ENCODE measurements at places on chromosomes 3 and 15.
A peak's percentile ranks its signal among the peaks of the same experiment; 100 is the strongest.

DNA sequence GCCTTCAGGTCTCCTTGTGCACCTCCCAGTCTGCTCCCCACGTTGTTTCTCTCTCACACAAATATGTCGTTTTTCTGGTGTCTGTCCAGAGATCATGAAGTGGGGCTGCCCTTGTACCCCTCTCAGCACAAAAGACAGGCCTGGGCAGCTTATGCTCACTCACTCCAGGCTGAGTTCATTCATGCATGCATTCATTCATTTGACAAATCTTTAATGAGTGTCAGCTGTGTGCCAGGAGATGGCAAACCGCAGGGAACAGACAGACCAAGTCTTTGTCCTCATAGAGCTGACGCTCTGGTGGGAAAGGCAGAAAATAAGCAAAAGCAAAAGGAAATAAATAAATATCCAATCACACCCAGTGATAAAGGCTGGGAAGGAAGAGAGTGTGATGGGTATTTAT, 7.6 kb upstream of the TRH start:
- DNase-seq, result no peak

GRCh38 chr3:100087198-100087597, 27.1 kb downstream of the FILIP1L start:
- DNase-seq, result no peak

DNA sequence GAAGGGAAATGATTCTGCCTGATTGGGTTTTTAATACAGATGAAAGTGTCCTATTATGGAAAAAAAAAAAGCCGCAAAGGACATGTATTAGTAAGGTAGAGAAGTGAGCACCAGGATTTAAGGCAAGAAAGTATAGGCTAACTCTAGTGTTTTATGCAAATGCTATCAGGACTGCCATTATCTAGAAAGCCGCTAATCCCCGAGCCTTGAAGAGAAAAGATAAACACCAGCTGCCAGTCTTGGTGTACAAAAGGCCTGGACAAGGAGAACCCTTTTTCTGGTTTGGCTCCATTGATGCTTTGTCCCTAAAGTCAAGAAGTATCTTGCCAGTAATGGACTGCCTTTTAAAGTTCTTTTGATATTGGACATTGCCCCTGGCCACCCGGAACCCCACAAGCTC, 8.6 kb upstream of the TRIM59 start:
- no peak for DNase-seq

- DNase-seq, result no peak
Measured at GRCh38 chr3:19334120-19334519, 185.8 kb downstream of the KCNH8 start.

- DNase-seq, result no peak
Measured at GRCh38 chr3:66386011-66386924, 114.6 kb downstream of the LRIG1 start.

DNA sequence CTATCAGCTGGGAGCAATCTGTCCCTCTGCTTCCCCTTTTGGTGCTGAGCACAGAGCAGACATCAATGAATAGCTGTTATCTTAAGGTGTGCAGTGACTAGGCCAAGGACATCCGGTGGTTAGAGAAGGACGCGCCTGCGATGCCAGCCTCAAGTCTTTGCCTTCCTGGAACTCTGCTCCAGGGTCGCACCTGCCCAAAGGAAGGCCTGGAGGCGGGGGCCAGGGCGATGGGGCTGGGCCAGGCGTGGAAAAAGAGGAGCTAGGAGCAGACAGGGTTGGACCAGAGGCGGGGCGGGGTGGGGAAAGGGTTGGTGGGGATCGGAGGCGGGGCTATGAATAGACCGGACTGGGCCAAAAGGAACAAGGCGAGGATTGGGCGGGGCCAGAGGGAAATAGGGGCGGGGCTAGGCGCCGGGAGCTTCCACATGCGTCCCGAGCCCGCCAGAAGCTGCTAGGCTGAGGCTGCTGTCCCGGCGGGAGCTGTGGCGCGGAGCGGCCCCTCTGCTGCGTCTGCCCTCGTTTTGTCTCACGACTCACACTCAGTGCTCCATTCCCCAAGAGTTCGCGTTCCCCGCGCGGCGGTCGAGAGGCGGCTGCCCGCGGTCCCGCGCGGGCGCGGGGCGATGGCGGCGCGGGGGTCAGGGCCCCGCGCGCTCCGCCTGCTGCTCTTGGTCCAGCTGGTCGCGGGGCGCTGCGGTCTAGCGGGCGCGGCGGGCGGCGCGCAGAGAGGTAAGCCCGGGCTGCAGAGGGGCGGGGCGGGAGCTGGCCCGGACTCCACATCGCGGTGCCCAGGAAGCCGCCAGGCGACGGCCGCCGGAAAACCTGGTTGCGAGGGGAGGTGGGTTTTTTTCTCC, at the start of gene CHRNA5:
Gene CHRNA5, plus strand, starts transcription at position 424 of the 854 bp plus-strand sequence. Its CDS starts 200 bp downstream, at position 624.
- DNase-seq, result peak; percentile 78

DNA sequence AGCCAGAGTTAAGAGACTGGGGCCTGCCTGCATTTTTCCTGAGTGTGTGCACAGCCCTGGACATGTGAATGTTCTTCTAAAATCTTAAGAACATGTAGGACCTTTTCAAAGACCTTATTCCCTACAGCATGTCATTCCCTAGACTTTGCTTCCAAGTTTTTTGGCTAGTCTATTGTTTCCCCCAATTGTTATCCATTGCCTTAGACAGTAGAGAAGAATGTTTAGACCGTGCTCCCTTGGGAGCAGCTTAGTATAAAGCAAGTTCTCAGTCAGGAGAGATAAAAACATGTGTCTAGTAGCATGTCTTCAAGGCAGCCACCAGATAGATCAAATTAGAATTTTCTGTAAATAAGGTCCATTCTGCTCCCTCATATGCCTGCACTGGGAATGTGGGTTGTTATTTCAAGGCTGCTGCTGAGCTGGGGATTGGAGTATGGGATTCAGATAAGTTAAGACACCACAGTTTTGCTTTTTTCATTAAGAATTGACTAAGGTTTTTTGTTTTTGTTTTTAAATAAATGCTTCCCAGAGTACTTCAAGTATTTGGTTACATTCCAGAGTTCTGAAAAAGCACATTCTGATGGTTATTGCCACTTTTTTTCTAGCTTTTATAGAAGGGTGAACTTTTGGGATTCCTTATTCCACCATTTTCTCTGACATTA, 246.7 kb downstream of the RORA start:
- no peak for DNase-seq

GRCh38 chr3:148146241-148146640, 551.5 kb upstream of the AGTR1 start:
- DNase-seq, result no peak

GRCh38 chr3:106848099-106848498, 529.1 kb upstream of the CCDC54 start:
- no peak for DNase-seq

GRCh38 chr3:153626158-153626557, 464.1 kb downstream of the RAP2B start:
- DNase-seq, result no peak

- no peak for DNase-seq
Measured at GRCh38 chr15:90151989-90152645, 49.0 kb upstream of the SEMA4B start.

DNA sequence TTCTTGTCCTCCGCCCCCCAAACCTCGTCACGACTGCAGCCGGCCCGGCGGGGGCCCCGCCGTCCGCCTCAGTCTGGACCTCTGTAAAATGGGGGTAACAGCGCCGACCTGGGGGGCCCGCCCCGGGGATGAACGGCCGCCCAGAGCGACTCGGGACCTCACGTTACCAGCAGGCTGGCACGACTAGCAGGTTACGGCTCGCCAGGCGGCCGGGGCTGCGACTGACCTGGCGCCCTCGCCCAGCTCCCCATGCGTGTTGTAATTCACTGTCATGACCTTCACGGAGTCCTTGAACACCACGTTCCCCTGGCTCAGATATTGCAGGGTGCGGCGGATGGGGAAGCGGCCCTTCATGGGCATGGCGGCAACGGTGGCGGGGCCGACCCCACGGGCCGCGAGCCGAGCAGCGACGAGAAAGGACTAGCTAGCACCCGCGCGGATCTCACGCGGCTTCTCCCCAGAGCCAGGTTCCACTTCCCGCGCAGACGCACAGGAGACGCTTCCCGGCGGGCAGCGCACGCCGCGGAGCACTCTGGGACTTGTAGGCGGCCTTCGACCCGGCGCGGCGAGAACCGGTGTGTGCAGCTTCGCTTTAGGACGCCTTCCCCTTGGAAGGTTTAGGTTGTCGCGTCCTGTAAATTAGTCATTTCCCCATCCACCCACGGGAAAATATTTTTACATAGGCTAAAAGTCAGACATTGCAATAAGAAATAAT, at the start of gene MRPS25:
Gene MRPS25, minus strand, starts transcription at position 481 of the 715 bp plus-strand sequence. Its CDS starts 121 bp downstream, at position 360.
- peak; percentile 94 for DNase-seq

GRCh38 chr15:58513726-58514336, 82.0 kb downstream of the LIPC start:
- no peak for DNase-seq

- DNase-seq, result no peak
Measured at GRCh38 chr3:22996920-22997571, 206.1 kb upstream of the UBE2E2 start.

- no peak for DNase-seq
Measured at GRCh38 chr15:33644304-33644703, 324.0 kb upstream of the CHRM5 start.

DNA sequence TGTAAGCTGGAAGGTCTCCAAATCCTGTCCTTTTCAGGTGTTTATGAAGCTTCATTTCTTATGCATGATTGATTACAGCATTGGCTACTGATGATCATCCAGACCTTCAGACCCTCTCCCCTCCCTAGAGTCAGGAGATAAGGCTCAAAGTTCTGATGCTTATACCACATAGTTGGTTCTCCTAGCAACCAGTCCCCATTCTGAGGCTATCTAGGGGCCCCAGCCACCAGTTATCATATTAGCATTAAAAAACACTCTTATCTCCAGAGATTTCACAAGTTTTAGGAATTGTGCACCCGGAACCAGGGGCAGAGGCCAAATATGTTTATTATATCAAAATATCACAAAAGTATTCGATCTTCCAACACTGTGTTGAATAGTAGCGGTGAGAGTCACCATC, 953.1 kb downstream of the FHIT start:
- no peak for DNase-seq

DNA sequence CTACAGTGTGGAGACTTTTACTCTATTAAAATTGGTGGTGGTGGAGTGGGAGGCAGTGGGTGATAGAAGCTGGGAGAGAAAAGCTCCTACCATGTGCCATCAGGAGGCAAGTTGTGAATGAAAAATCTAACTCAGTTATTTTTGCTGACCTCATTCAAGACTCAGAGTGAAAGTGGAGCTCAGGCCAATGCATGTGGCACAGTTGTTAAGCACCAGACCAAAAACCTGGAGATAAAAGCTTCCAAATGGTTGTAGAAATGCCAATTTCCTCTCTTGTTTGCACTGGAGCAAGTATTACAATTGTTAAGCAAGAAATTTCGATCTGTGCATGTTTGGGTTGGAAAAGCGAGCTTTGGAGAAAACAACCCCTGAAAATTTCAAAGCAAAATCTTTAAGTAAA, 81.5 kb upstream of the PRICKLE2 start:
- DNase-seq, result no peak

DNA sequence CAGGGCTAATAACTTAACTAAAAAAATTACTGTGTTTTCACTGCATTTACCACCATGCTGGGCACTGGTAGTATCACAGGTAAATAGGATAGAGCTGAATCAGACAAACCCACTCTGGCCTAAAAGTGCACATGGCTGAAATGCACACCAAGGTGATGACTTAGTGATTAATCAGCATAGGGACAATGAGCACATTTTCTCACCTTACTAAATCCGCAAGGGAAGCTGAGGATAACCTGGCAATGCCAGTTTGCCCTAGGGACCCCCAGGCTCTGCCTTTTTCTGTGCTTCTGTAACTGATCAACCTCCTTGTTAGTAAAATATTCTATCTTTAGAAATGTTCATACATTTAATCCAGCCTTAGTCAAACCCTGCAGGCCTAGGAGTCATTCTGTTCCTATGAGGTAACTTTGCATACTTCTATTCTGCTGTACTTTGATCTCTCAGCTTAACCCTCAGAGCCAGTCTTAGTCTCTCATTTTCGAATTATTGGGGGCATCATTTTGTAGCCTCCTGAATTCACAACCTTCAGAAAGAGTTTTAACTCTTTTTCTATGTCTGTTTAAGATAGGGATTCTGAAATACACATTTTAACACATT, 562.9 kb upstream of the KCNMB2 start:
- DNase-seq, result no peak

- no peak for DNase-seq
Measured at GRCh38 chr3:19816631-19817030, 117.4 kb downstream of the EFHB start.

- no peak for DNase-seq
Measured at GRCh38 chr3:3196148-3196861, 16.8 kb upstream of the CRBN start.

DNA sequence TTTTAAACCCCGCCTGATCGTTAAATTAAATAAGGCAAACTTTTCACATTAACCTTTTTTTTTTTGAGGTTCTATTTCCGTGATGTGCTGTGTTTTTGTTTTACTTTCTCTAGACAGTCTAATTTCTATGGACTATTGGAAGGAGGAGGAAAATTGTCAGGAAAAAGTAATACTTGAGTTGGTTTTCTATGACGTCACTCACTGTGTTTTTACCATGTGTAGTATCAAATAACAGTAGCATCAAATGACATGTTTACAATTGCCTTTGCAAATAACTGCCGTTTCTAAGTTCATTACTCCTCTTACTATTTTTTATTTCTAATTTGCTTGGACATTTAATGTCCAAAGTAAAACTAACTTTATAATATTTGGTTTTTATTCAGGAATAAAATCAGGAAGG, 32.3 kb downstream of the MYO1E start:
- no peak for DNase-seq

DNA sequence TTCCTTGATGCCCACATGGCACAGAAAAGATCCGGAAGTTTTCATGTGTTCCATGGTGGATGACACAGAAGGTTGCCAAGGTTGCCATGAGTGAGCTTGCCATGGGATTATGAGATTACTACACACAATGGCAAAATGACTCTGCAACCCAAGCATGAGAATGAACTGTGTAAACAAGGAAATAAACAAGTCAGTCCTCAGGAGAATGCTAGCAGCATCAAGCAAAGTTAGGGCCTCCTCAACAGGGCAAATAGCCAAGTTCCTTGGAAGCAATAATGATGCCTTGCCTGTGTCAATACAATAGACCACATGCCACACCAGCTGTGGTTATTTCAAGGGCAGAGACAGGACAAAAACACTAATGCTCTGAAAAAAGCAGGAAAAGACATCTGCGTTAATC, 41.8 kb downstream of the AQR start:
- no peak for DNase-seq

GRCh38 chr15:62495670-62496614, 330.9 kb upstream of the C2CD4B start:
- DNase-seq, result peak; percentile 50

DNA sequence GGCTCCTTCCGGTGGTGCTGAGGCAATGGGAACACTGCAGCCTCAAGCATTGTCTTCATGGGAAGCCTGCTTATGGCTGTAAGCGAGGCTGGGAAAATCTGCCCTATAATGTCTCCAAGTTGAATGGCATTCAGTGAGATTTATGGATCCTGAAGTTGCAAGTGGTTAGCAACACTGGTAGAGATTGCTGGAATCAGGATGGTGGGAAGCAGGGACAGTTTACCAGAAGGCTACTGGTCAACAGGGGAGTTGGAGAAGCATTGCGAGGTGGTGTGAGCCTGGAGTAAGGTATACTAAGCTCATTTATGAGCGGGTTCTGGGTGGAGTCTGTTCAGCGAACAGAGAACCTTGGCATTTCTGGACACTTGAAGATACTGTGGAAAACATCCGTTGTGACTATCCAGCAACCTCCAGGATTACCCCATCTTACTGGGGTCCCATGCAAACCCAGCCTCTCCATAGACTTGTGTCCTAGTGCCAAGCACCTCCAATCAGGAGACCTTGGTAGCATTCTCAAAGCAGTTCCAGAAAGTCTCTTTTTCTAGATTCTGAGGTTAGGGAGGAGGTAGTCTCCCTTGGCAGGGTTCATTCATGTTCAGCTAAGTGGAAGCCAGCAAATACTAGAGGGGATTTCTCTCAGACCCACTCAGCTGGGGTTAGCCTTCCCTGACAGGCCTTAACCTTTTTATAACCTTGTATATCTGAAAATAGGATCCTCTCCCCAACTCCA, 7.3 kb downstream of the RPSA start:
- DNase-seq, result no peak

Data from left cardiac atrium (tissue), 4 donors.